Placental pericyte (primary cell): ENCODE measurements at places on chromosomes 6 and 20. TPM values are rescaled to one million over a fixed set of nuclear protein-coding genes. Genes with fewer than 3 reads are reported as not detected.

GABRR2 gene
- 0.14 TPM in 1 of 2 replicates, not detected in the other for total RNA-seq

ZBTB46 gene
- total RNA-seq: 3.3 and 20.5 TPM in 2 replicates

ADGRB3 gene
- total RNA-seq: 0.29 TPM in 1 of 2 replicates, not detected in the other

VSTM2L gene
- 0.22 and 0.57 TPM in 2 replicates for total RNA-seq

TBP gene
- total RNA-seq: 15.5 and 23.3 TPM in 2 replicates

TMEM74B gene
- total RNA-seq: not detected in 2 replicates

FGD2 gene
- not detected in 2 replicates for total RNA-seq

LRRN4 gene
- total RNA-seq: 0.22 and 0.29 TPM in 2 replicates

GRIK2 gene
- 0.44 and 10.6 TPM in 2 replicates for total RNA-seq

ARMC12 gene
- total RNA-seq: 0.88 TPM in 1 of 2 replicates, not detected in the other

SMLR1 gene
- not detected in 2 replicates for total RNA-seq

CST1 gene
- 2.0 and 75.0 TPM in 2 replicates for total RNA-seq

GRM1 gene
- not detected in 2 replicates for total RNA-seq

SPATS1 gene
- total RNA-seq: 0.14 TPM in 1 of 2 replicates, not detected in the other

ZNF311 gene
- total RNA-seq: 0.43 and 0.44 TPM in 2 replicates

ABCF1 gene
- total RNA-seq: 53.1 and 54.5 TPM in 2 replicates

FOXC1 gene
- 0.22 and 1.0 TPM in 2 replicates for total RNA-seq

SNAI1 gene
- 1.1 and 2.1 TPM in 2 replicates for total RNA-seq

ADTRP gene
- total RNA-seq: 2.4 and 2.8 TPM in 2 replicates

SLC22A16 gene
- total RNA-seq: not detected in 2 replicates

HNF4A gene
- not detected in 2 replicates for total RNA-seq

HEY2 gene
- total RNA-seq: under 0.01 TPM in 1 of 2 replicates, not detected in the other

TMEM151B gene
- total RNA-seq: not detected in 2 replicates

LGSN gene
- 0.22 TPM in 1 of 2 replicates, not detected in the other for total RNA-seq

PRDM13 gene
- total RNA-seq: not detected in 2 replicates

LY6G6D gene
- not detected in 2 replicates for total RNA-seq
